ENCODE measurements at places on chromosomes 7 and 10.

GRCh38 chr7:3551536-3551935 lies 250.5 kb downstream of the SDK1 start:
- no peak for DNase-seq

GRCh38 chr7:135454060-135454459 lies 55.8 kb downstream of the CNOT4 start:
- DNase-seq: no peak

- peak; percentile 68 for DNase-seq
These were observed 372.6 kb downstream of the LRMDA start for GRCh38 chr10:75803816-75804552.

GRCh38 chr7:124720195-124720594 lies 45.4 kb downstream of the GPR37 start:
- no peak for DNase-seq

GRCh38 chr7:45665172-45665571 lies 91.0 kb downstream of the ADCY1 start:
- no peak for DNase-seq

DNA sequence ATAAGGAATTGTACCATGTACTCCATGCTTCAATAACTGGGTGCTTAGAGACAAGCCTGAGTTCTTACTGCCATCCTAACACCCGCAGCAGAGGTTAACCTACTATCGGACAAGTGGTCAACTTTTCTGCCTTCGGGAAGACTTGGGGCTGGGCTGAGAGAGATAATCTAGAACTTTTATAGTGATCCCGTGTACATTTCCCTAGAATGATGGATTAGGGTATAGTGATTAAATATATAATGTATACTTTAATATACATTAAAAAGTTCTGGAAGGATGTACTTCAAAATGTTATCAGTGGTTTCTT lies 12.2 kb upstream of the HNRNPF start:
- DNase-seq: no peak

GRCh38 chr7:2116989-2117591 lies 115.7 kb downstream of the MAD1L1 start:
- peak; percentile 76 for DNase-seq

DNA sequence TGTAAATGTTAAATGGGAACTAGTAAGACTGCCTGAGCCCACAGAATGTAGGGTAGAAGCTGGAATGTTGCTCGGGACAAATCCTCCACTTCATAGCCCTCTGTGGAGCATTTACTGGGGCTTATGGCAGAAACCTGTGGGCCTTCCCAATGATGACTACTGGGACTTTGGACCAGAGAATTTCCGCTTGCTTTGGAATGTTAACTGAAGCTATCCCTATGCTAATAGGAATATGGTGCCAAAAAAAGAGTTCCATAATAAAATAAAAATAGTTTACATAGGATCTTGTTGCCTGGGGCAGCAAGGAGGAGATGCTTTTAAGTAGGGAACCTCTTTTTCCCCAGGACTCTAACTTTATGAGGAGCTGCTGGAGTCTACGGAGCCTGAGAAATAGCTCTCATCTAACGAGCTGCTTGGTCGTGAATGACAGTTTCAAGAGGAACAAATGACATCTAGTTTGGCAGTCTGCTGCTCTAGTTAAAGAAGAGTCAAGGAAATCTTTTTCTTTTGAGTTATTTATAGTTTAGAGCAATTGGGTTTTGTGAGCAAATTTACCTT lies 5.7 kb upstream of the DYNC2I1 start:
- DNase-seq: no peak

GRCh38 chr7:44796034-44796503 lies 412 bp upstream of the PPIA start:
- DNase-seq: no peak

DNA sequence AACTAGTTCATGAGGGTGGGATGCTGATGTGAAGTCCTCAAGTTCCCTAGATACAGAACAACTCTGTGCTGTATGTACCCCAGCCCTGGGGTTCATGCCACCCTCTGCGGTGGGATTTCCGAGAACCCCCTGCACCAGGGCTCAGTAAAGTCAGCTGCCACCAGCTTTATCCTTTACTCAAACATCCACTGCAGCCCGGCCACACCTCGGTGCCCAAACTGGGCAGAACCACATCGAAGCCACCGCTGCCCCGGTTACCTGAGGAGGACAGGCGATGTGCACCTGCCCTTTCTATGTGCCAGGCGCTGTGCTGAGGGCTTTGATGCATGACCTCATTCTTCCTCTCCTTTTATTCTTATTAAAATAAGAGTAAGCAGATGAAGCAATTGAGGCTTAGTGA lies 9.9 kb upstream of the CALML5 start:
- peak; percentile 35 for DNase-seq

- no peak for DNase-seq
These were observed 20.3 kb upstream of the GNA12 start for GRCh38 chr7:2864204-2864985.

- DNase-seq: no peak
These were observed 75.3 kb downstream of the DOCK4 start for GRCh38 chr7:112130729-112131410.

- no peak for DNase-seq
These were observed 177.3 kb downstream of the TCF7L2 start for GRCh38 chr10:113127261-113127900.

DNA sequence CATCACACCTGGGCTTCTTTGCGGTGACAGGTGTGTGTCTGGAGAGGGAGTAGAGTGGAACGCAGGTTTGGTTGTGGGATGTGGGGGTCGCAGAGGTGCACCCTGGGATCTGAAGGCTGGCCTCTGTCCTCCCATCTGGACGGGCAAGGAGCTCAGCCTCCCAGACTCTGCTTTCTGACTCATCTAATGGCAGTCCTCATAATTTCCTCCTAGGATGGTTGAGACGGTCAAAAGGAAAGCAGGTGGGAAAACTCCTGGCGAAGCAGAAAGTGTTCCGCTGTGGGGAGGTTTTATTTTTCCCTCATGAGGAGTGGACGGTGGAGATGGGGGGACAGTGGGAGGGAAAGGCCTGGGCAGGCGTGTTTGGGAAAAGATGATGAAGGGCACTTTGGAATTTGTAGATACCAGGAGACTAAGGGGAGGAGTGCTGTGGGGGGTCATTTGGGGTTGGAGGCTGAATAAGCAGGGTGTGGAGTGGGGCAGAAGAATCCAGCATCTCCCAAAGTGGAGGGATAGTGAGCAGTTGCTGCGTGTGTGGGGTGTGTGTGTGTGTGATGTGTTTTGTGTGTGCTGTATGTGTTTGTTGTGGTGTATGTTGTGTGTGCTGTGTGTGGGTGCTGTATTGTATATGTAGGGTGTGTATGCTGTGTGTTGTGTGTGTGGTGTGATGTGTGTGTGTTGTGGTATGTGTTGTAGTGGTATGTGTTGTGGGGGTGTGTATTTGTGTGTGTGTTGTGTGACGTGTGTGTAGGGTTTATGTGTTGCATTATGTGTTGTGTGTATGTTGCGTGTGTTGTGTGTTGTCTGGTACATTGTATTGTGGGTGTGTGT lies 97.2 kb upstream of the PODXL start:
- no peak for DNase-seq

- peak; percentile 40 for DNase-seq
These were observed 11.4 kb downstream of the ZNF488 start for GRCh38 chr10:47372726-47373125.

- no peak for DNase-seq
These were observed 615.1 kb downstream of the SDK1 start for GRCh38 chr7:3916146-3916545.
